ENCODE measurements at places on chromosomes 3 and 15.
A peak's percentile ranks its signal among the peaks of the same experiment; 100 is the strongest.

DNA sequence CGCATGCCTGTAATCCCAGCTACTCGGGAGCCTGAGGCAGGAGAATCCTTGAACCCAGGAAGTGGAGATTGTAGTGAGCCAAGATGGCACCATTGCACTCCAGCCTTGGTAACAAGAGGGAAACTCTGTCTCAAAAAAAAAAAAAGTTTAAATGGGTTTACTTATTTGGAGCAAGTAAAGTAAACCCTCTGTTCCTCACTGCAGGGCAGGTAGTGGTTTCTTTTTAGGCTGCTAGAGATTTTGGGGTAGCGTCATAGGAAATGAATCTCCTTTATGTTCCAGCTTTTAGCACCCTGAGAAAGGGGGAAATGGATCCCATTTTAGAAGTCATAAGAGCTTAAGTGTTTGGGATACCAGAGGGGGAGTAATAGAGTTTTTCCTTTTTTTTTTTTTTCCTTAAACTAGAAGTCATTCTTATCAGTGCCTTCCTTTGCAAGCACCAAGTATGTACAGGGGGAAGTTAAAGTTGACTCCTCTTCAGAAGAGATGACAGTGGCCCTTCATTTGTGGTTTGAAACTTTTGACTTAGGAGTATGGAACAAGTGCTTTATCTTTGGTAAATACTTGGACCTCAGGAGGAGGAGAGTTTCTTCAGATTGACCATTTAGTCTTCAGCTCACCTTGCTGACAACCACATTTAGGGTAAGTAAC lies 8.0 kb downstream of the PXK start:
- DNase-seq, result no peak

DNA sequence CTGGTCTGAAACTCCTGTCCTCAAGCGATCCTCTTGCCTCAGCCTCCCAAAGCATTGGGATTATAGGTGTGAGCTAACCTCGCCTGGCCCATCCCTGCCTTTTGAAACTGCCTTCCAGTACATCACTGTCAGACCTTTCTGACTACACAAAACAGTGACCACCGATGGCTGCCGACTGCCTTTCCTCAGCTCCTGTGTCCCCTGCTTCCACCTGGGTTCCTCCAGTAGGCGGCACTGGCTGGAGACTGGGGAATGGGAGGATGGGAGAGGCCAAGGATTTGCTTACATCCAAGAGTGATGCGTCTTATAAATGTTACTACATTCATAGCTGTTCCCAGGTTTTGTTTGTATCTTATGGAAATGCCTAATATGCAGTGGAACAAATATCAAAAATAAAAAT lies 242.8 kb downstream of the BBX start:
- DNase-seq, result no peak

DNA sequence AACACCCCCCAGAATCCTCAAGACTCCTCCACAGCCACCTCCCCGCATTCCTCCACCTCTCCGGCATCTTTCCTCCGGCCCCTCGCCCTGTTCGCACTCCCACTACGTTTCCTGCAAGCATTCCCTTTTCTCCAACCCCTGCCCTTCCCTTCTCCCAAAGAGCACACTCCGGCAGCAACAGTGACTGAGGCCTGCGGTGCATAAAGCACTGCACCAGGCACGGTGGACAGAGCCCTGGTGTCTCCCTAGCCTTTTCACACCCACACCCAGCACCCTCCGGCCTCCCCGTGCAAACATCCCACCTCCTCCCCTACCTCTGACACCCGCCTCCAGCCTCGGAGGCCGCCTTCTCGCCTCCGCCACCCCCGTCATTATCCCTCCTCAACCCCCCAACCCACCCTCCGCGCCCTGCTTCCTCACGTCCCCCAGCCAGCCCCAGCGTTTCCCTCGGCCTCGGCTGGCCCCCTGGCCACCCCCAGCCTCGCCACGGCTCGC lies 577 bp downstream of the ZNF148 start:
- DNase-seq, result peak; percentile 30

- DNase-seq, result no peak
These were observed 450.4 kb downstream of the MFSD1 start for GRCh38 chr3:159252274-159252673.

- DNase-seq, result no peak
These were observed 131.8 kb downstream of the TBL1XR1 start for GRCh38 chr3:177065285-177066033.

GRCh38 chr3:119240101-119240590 lies 532 bp downstream of the B4GALT4 start:
- no peak for DNase-seq

GRCh38 chr3:191412759-191413158 lies 48.2 kb upstream of the PYDC2 start:
- no peak for DNase-seq

GRCh38 chr3:115709093-115709492 lies 85.8 kb downstream of the GAP43 start:
- no peak for DNase-seq

DNA sequence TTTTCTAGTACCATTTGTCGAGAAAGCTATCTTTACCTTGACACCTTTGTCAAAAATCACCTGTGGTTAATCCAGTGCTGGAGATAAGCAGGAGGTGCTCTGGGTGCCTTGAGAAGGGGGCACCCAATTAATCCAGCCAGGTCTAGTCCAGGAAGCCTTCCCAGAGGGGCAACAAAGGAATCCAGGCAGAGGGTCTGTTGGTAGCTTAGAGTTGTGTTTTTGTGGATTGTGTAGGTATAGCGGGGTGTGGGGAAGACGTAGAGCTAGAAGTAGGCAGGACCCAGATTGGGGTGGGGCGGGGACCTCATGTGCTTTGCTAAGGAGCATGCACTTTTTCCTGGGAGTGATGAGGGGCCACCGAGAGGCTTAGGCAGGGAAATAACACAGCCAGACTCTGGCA lies 6.0 kb upstream of the PIGZ start:
- DNase-seq, result no peak

DNA sequence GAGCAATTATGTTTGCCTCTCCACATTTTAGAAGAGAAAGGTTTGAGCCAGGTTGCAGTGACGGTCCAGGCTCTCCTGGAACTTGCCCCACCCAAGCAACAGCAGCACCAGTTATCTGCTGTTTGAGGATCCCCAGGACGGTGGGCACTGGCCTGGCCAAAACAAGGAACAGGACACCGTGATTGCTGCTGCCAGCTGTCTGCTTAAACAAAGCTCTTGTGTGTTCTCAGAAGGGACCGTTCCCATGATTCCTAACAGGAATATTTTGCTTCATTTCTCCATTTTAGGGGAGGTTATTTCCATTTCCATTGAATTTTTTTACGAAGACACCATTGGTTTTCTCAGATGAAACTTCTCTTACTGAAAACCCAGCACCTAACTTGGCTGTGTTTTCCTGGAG lies 66.4 kb upstream of the RPL35A start:
- DNase-seq, result no peak

- DNase-seq, result peak; percentile 100
These were observed 43.9 kb downstream of the P3H2 start for GRCh38 chr3:190076601-190077394.

GRCh38 chr3:47612879-47613278 lies 34.2 kb upstream of the CSPG5 start:
- DNase-seq, result no peak

DNA sequence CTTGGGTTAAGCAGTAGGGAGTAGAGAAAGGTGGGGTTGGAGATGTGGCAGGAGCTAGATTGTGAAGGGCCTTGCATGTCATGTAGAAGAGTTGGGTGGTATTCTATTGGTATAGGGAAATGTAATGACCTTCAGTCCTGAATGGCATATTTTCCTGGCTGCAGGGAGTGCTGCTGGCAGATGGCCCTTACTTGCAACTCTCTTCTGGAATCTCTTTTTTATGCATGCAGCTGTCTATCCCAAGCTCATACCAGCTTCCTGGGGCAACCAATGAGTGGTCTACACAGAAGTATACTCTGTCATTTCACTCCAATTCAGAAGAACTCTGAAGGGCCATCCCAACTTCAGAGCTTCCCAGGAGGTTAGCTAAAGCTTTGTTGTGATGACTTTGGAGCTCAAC lies 144.7 kb upstream of the ANKRD28 start:
- no peak for DNase-seq

GRCh38 chr3:196528639-196529233 lies 13.6 kb upstream of the SMCO1 start:
- no peak for DNase-seq

GRCh38 chr15:79076661-79077060 lies 13.9 kb downstream of the RASGRF1 start:
- DNase-seq, result no peak

GRCh38 chr15:67361100-67361499 lies 106.5 kb downstream of the IQCH start:
- no peak for DNase-seq

DNA sequence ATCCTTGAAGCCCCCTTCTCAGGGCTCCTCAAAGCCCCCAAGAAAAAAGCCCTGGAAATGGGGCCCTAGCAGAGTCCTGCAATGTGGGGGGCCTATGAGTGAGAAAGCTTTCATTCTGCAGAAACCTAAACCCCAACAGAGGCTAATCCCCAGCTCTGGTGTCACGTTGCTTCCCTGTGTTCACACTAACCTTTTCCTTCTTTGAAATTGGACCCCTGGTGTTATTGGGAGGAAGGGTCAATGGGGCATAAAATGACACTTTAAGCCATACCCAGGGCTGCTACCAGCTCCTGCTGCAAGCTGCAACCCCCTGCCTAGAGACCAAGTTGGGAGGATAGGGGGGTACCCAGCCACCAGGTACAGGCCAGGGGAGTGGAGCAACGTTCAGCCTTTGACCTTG lies 2.1 kb downstream of the CYP1A2 start:
- no peak for DNase-seq

DNA sequence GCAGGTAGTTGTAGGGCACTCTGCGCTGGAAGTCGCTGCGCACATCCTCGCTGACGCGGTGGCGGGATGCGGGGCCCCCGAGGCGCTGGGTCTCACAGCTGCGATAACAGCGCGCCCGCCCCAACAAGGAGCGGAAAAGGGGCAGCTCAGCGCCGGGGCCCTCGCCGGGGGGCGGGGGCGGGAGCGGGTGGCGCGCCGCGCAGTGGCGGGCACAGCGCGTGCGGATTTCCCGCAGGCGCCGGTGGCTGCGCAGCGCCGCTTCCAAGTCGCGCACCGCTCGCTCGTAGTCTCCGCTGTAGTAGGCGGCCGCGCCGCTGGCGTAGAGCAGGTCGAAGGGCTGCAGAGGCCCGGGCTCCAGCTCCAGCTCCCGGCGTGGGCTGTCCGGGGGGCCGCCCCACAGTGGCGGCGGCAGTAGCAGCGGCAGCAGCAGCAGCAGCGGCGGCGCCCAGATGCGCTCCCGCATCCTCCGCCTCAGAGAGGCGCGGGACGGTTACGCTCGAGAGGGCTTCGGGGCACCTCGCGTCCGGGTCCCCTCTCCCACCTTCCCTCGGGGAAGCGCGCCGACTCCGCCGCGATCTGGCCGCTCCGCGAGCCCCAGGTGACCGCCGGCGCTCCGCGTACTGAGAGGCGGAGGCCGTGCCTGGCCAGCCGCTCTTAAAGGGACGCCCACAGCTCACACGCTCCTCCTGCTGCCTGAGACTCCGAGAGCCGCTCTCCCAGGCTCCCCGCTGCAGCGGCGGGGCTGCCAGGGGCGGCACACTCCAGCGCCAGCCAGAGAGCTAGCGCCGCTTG lies at the start of gene P3H2:
P3H2 (minus strand) TSS at position 629 of the 792 bp plus-strand sequence; CDS start at position 463, 166 bp downstream.
- peak; percentile 91 for DNase-seq

DNA sequence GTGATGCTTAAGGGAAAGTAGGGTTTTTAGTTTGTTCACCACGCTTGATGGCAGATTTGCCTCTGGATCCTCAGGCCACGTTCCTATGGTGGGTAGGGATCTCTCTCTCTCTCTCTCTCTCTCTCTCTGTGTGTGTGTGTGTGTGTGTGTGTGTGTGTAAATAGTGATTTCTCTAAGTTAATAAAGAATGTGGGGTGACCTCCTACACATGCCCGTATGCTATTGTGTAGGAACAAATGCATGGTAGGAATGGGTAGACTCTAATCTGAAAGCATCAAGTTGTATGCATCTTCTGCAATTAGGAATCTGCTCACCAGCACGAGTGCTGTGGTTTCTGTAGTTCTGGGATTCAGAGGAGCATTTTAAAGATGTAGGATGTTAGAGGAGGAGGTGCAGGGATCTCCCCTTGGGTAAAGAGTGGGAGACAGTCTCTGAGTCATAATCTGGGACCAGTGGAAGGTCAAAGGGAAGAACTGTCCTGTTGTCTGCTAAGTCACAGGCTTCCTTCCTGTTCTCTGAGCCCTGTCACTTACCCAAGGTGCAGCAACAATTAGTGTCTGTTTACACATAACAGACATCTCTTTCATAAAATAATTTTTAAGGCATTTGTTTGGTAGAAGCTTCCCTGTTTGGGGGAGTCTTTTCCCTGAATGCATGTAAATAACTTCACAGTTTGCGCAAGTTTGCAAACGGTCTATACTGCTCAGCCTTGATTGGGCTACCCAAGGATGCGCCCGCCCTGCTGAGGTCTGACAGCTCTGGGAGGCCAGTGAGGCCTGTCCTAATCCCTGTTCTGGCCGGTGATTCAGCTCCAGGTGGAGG lies 139.8 kb downstream of the IGF1R start:
- no peak for DNase-seq

DNA sequence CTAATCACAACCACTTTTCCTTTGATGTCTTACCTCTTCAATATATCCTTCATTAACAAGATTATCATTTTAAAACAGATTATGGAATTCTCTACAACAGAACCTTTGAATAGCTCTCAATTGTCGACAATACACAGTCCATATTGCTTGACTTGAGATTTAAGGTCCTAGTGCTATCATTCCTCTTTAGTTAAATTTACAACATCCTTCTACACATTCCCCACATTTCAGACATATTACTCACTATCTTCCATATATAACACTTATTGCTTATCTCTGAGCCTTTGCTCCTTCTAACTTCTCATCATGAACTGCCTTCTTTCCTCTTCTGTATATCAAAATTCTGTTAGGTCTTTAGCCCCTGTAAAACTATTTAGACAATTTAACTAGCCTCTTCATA lies 247.0 kb downstream of the STXBP5L start:
- peak; percentile 25 for DNase-seq

GRCh38 chr3:128910006-128910405 lies 30.6 kb downstream of the ACAD9 start:
- no peak for DNase-seq

- no peak for DNase-seq
These were observed 44.0 kb downstream of the DCUN1D1 start for GRCh38 chr3:182936239-182936917.

- DNase-seq, result no peak
These were observed 60.6 kb downstream of the LSAMP start for GRCh38 chr3:116384717-116385116.

DNA sequence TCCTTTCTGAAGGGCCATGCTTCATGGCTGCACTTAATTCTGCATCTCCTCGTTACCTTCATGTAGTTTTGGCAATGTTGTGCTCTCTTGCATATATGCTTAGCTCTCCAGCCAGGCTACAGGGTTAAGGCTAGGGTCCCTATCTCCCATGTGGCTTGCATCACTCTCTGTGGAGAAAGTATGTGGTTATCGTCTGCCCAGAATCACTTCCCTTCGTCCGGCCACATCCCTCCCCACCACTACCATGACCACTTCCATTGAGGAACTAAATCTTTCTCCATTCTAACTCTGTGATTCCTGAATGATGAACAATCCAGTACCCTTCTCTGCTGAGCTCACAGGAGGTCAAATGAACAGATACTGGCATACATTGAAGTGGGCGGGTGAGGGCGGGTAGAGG lies 34.0 kb downstream of the WWTR1 start:
- no peak for DNase-seq

- DNase-seq, result no peak
These were observed 23.9 kb downstream of the ATP1B3 start for GRCh38 chr3:141900343-141900742.

GRCh38 chr3:188764609-188765008 lies 407.2 kb upstream of the TPRG1 start:
- DNase-seq, result no peak

All from RCC 7860 (cell line).